ENCODE measurements at places on chromosomes 2 and 18. TPM values are rescaled to one million over a fixed set of nuclear protein-coding genes. Genes with fewer than 3 reads are reported as not detected.

Gene ANO7
- 2.5 TPM for total RNA-seq

Gene KLHL29
- total RNA-seq, result 7.9 TPM

Gene AOX1
- 29.4 TPM for total RNA-seq

Gene NEU2
- not detected for total RNA-seq

Gene ARL4C
- 1.3 TPM for total RNA-seq

- DNase-seq, result no peak
Observed at GRCh38 chr2:17573085-17573803, 32.7 kb downstream of the VSNL1 start.

DNA sequence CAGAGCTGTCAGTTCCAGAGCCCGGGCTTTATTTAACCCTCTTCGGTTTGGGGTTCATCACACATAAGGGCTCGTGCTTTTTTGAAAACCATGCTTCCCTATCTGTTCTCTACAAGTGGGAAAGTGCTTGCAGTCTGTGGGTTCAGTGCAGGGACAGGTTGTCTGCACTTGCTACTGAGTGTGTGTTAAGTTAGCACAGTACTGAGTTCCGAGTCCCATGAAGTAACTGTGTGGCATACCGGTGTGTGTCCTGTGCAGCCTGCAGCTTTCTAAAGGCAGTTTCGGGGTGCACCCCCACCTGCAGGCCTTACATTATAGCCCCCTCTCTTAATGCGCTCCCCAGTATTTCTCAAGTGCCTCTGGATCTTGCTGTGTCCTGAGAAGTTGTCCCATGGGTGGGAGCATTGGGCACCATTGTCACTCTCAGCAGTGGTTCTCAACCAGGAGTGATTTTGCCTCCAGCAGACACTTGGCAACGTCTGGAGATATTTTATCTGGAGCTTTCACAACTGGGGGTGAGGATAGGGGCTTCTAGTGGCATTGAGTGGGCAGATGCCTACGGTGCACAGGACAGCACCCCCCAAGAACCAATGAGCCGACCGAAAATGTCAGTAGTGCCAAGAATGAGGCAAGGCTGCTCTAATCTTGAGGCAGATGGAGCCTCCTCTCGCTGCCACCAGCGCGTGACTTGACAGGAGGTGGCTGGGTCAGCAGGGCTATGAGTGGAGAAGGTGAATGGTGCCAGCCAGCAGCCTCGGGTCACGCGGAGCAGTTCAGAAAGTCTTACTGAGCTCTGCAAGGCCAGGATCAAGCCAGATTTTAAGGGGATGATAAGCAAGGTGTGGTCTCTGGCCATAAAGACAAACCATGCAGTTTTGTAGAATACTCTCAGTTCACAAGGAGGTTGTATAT lies 152.2 kb downstream of the SMAD7 start:
- peak; percentile 13 for DNase-seq

GRCh38 chr2:40202798-40203400 lies 249.0 kb downstream of the SLC8A1 start:
- DNase-seq, result no peak

- DNase-seq, result no peak
Observed at GRCh38 chr2:235864733-235865515, 303.3 kb downstream of the GBX2 start.

- no peak for DNase-seq
Observed at GRCh38 chr2:1169291-1169949, 218.8 kb downstream of the SNTG2 start.

GRCh38 chr2:188598551-188598950 lies 306.9 kb downstream of the GULP1 start:
- DNase-seq, result peak; percentile 66

GRCh38 chr2:215664847-215665525 lies 229.1 kb upstream of the FN1 start:
- no peak for DNase-seq

GRCh38 chr18:59853380-59853779 lies 46.4 kb upstream of the PMAIP1 start:
- DNase-seq, result no peak

DNA sequence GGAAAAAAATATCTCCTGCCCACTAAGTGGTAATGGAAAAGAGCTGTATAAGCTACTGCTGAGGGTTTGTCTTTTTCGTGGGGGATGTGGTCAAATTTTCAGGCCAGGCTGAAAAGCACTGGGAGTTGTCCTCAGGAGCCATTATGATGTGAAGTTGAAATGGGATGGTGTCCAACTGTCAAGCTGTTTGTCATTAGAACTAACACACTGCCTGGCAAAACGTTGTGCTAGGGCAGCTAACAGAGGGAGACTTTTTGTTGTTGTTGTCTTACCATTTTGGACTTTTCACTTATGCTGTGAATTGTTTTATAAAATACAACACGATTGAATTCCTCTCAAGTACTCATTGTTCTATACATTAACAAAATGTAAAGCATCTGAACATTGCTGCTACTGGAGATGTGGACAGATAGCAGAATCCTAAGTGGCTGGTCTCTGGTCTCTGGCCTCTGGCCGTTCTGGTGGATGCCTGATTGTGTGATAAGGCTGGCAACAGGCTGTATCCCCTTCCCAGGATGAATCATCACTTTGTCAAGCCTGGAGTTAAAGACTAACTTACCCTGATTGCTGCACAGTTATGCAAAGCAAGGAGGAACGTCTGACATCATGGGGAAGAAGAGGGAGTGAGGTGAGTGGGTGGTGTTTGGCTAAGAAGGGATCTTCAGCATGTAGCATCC lies 2.3 kb downstream of the MYO1B start:
- no peak for DNase-seq

Measured in testis (tissue), 5 donors.